T47D (cell line): ENCODE measurements at places on chromosomes 3 and 15.

- DNase-seq, result no peak
These were observed 15.7 kb upstream of the TBC1D23 start for GRCh38 chr3:100245136-100245535.

GRCh38 chr3:72675243-72675642, 173.0 kb downstream of the SHQ1 start:
- no peak for DNase-seq

- peak; percentile 38 for DNase-seq
These were observed 77.8 kb upstream of the HES1 start for GRCh38 chr3:194058189-194058571.

GRCh38 chr3:155026999-155027591, 53.0 kb upstream of the MME start:
- no peak for DNase-seq

DNA sequence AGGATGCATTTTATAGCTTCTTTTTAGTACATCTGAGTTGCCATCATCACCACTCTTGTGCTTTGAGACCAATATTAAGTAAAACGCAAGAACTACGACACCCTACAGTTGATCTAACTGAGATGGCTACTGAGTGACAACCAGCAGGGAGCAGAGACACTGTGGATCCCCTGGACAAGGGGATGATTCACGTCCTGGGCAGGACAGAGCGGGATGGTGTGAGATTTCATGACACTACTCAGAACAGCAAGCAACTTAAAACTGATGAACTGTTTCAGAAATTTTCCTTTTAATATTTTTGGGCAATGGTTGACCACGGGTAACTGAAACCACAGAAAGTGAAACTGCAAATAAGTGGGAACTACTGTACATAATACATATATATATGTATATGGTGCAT, 299.2 kb downstream of the ADAMTS17 start:
- no peak for DNase-seq

DNA sequence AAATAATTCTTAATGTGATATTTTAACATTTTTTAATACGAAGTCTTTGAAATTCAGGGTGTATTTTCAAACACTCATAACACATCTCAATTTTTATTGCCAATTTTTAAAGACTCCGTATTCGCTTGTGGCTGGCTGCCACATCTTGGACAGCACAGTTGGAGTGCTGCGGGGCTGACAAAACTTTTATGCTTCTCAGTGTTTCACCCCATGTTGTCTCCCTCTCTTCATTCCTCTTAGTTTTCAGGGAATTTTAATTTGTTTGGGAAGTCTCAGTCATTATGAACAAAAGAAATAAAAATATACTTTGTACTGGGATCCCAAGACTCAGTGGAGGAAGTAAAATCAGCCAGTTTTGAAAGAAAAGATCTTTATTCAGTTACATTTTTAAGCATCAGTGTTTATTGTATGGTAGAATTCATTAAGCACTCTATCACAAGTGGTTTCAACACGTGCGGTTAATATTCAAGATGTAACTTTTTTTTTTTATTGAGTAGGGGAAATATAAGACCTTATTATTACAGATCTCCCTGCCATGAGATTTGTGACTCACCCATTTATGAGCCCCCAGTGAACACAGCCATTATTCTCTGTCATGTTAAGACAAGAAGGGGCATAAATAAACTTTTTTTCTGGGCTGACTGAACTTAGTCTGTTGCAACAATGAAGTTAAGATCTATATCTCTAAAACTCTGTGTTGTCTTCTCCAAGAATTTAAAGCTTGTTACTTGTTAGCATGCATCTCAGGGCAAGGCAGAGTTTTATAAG, 26.8 kb downstream of the KAT2B start:
- no peak for DNase-seq

DNA sequence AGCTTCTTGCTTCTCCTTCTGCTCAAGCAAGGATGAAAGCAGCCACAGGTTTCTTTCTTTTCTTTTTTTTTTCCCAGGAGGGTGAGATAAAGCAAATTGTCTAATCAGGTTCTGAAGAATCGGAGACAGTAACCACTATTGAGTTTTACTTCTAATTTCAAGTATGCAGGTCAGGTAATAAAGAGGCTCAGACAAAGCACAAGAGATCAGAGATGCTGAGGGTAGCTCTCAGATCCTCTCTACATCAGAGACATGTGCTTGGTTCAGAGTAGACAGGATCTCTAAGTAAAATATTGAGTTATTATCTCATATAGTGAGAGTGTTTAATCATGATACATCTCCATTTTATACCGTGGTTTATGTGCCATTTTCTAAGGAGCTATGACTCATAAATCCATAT, 168.5 kb downstream of the NFKBIZ start:
- no peak for DNase-seq

DNA sequence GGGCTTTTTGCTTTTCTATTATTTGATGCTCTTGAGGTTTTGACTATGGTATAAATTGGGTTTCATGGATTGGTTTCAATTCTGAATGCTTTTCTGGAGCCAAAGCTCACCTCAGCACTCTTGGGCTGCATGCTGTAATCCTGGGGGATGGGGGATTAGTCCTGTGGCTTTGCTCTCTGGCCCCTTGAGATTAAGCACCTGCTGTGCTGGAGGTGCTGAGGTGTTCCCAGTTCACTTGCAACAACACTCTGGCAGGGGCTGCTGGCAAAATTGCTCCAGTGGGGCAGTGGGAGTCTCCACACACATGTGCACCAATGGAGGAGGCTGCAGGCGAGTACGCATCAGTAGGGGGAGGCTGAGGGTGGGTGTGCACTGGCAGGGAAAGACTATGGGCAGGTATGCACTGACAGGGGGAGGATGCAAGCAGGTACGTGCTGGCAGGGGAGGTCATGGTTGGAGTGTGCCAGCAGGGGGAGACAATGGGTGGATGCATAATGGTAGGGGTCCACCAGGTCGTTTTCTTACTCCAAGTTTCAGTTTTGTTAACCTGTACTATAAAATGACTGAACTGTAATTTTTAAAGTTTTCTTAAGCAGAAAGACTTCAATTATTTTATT, 489.2 kb downstream of the FGF12 start:
- no peak for DNase-seq

DNA sequence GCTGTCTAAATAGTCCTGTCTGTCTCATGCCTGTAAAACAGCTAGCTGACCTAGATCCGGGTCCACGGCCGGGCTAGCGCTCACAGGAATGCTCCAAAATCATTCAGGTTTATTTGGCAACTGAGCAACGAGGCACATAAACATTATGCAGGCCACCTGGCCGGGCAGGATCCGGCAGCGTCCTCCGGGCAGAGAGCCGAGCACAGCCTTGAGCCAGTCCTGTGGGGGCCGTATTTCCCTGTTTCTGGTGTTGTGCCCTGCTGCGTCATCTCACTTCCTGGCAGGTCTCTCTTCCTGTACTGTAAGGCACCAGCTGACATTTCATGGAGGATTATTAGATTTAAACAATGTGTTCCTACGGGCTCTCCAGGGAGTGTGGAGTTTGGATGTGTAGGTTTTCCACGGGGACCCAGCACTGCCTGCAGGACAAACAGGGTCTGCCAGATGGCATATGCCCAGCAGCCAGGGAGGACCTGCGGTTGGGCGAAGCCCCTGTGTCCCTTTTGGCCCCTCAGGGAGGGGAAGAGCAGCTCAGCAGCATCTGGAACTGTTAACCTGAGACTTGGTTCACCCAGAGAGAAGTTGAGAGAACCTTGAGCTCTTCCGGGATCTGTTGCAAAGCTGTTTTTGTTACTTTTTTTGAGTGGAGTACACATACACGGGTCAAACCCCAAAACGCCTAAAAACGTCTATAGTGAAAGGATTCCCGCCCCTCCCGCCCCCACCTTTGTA, 16.6 kb upstream of the LRRK1 start:
- DNase-seq, result peak; percentile 73

DNA sequence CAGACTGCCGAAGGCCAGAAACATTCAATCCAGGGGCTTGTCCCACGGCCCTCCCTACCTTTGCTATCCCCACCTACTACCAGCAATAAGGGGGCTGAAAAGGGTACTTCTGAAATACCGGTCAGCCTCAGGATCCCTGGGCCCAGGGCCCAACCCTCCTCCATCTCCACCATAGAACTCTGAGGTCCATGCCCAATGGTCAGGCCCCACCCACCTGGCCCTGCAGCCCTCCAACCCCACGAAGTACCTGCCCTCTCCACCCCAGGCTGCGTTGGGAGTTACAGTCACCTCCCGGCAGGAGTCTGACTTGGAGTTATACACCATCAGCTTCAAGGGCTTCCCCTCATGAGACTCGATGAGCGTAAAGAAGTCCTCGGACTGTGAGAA, 6.9 kb downstream of the GORASP1 start:
- no peak for DNase-seq

- DNase-seq, result peak; percentile 68
These were observed at the start of gene AMIGO3 for GRCh38 chr3:49719214-49719884. AMIGO3 (minus strand) TSS chr3:49719684; CDS start chr3:49719465, 219 bp downstream.

- DNase-seq, result peak; percentile 58
These were observed 42.0 kb upstream of the SACM1L start for GRCh38 chr3:45647148-45647619.

DNA sequence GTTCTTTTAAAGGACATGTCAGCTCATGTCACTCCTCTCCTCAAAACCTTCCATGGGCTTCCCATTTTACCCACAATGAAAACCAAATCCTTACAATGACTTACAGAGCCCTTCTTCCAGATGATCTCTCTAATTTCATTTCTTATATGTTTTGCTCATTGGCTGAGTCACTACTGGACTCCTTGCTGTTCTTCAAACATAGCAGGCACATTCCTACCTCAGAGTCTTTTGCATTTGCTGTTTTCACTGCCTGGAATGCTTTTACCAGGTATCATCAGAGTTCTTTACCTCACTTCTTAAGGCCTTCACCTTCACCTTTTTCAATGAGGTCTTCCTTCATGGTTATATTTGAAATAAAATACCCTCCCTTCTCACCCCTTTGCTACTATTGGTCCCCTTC, 57.3 kb downstream of the NECTIN3 start:
- DNase-seq, result no peak

- no peak for DNase-seq
These were observed 1.3 kb downstream of the HDDC3 start for GRCh38 chr15:90930861-90931574.

GRCh38 chr15:93826293-93826692, 405.1 kb upstream of the MCTP2 start:
- DNase-seq, result no peak

DNA sequence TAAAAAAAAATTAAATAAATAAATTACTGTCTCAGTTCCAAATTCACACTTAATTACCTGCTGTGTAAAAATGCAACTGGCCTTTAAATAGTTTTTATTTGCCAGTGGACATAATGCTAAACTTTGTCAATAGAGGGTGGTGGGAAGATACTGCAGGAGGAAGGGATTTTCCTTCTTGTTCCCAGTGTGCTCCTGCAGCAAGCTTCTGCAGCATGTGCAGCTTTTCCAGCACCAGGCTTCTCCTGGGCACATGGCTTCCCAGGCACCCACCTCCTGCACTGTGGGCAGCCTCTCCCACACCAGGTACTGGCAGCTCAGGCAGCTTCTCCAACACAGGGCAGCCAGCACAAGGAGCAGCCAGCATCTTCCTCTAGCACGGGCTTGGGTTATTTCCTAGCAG, 29.6 kb upstream of the BBX start:
- DNase-seq, result no peak

GRCh38 chr3:108001457-108001856, 89.4 kb downstream of the CD47 start:
- DNase-seq, result no peak

DNA sequence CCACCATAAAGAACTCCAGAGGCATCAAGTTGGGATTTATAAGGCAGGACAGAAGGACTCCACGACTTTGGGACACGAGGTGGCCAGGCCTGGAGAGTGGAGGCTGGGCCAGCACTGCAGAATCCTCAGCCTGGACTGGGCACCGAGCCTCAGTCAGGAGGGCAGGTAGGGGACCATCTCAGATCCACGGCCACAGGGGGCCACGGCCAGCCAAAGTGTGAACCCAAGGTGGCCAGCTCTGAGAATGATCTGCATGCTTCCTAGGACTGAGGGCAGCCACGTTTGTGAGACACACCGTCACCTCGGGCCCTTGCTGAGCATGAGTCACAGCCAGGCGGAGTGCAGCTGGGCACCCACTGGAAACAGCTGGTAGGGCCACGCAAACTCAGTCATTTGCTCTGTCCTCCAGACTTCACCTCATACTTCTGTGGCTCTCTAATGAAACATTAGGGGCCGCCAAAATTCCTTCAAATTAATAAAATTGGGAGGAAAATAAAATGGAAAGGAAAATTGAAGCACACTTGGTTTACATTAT, 65.8 kb downstream of the CTNNB1 start:
- no peak for DNase-seq

DNA sequence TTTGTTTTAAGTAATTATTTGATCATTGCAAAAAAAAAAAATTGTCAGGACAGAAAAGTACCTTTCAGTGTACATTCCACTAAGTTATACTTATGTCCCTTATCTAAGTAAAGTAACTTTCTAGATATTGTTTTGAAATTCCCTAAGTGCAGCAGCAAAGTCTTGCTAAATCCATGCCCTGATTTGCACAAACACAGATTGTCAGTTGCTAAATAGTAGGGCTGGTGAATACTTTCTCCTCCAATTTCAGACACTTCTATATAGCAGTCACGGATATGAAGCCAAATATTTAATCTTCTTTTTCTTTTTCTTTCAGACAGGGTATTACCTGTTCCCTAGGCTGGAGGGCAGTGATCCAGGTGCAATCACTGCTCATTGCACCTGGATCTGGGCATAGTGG, 12.9 kb downstream of the LRRC2 start:
- DNase-seq, result no peak

- DNase-seq, result no peak
These were observed 4.3 kb downstream of the JMJD7 start for GRCh38 chr15:41832208-41832607.

DNA sequence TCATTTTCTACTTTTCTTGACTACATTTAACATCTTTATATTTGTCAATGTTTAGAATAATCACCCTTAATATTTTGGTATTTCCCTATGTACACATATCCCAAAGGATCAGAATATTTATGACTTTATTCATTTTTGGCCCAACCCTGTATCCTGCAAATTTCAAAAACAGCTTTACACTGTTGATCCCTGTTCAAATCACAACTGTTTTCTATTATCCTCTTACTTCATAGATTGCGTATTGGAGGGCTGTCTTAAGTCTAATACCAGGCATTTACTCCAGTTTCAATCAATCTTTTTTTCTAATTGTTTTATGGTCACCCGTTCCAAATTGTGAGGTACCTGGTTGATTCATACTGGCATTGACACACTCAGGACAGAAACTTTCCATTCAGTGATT, 107.9 kb downstream of the RPL22L1 start:
- no peak for DNase-seq

GRCh38 chr3:58272891-58273290, 33.2 kb upstream of the RPP14 start:
- no peak for DNase-seq

DNA sequence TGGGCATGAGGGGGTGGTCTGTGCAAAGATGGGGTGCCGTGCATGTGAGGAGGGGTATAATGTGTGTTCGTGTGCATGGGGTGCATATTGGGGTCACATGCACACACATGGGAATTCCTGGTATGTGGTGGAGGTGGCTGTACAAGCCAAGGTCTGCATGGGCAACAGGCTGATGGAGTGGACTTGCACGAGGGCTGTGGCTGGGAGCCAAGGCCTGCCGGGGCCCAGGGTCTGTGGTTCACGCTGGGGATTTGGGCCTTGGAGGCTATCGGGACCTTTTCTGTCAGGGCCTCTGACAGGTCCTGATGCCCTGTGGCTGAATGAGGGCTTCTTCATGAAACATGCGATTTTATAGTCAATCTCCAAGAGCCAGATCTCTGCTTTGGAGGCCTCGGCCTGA, 9.8 kb upstream of the PLXND1 start:
- no peak for DNase-seq
